ENCODE measurements at places on chromosomes 16 and 17.

GRCh38 chr16:5062051-5062450 lies 3.7 kb downstream of the C16orf89 start:
- DNase-seq: no peak

DNA sequence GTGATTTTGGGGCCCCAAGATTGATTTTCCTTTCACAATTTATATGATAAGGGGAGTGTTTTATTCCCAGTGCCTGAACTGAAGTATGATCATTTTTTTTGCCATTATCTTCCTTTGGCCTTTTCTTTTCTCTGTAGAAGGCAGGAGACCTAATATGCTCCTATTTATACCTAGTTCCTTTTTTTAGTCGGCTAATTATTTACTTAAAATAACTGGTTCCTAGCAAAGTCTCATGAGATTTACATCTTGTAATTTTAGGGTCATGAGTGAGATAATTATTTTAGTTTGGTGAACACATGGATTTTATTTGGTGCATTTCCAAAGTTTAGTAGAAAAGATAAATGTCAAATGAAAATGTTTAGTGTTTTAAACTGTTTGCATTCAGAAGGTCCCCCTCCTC lies 24.8 kb downstream of the SEC14L1 start:
- no peak for DNase-seq

DNA sequence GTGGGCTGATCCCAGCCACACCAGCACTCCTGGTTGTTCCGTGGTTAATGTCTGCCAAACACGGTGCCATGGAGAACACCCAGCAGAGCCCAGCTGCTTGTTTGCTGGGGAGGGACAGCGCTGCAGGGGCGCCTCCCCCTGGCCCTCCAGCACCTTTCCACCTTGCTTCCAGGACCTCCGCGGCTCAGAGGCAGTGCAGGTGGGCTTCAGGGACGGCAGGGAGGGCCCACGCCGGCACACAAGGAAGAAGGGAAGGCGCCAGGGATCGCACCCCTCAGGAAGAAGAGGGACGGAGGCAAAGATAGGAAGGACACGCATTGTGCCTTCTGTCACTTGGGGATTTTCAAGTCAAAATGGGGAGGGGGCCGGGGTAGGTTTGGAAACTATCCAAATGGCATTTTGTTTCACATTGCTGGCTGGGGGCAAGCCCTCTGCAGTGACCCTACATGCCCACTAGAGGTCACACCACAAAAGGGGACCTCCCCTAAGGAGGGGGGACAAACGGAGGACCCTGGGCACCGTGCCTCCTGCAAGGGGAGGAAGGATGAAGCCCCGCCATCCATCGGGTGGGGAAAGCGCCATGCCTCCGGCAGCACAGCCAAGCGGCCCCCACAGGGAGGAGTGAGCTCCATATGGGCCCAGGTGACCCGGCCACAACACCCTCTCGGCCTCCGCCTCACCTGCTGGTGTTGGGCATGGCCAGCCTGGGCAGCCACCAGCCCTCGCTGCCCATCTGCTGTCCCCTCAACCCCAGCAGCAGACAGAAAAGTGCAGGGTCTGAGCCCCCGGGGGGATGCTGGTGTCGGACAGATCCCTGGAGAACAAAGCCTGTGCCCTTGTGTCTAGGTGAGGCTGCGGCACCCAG lies 7.5 kb upstream of the C16orf95 start:
- no peak for DNase-seq

- no peak for DNase-seq
Measured at GRCh38 chr17:72414967-72415853, 294.4 kb downstream of the SOX9 start.

DNA sequence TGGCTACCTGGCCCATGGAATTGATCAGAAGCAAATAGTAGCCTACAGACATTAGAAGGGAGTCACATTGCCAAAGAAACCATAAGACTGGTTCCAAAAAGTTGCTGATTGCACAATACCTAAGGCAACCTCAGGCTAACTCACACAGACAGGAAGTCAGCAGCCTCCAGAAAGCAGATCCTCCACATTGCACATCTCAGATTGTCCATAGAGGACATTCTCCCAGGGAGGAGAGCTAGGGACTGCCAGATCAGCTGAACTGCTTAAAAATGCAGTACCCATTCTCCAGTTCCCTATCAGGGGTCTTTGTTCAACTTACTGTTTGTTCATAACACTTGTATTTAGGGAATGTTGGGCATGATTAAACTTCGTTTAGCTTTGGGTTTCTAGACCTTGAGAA lies 4.2 kb downstream of the CCL3 start:
- DNase-seq: no peak

DNA sequence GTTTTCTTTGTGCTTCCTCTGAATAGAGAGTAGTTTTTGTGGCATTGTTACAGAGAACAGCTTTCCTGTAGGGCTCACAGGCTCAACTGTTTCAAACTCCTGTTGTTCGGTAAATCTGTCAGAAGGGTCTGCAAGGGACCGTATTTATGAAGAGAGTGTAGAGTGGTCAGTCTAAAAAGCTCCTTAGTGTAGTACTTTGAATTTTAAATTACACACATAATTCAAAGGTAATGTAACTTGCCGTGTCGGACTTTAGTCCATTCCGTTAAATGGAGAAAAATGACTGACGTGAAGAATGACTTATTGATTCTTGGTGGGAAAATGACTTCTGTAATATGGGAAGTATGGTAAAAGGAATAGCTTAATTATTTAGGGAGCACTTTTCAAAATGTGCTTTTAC lies 190.9 kb downstream of the WWOX start:
- DNase-seq: no peak

- no peak for DNase-seq
Measured at GRCh38 chr16:66924527-66925321, 611 bp downstream of the RRAD start.

- no peak for DNase-seq
Measured at GRCh38 chr16:65476448-65476955, 354.6 kb upstream of the CDH11 start.

GRCh38 chr17:76527430-76528111 lies 9.9 kb downstream of the CYGB start:
- DNase-seq: no peak

DNA sequence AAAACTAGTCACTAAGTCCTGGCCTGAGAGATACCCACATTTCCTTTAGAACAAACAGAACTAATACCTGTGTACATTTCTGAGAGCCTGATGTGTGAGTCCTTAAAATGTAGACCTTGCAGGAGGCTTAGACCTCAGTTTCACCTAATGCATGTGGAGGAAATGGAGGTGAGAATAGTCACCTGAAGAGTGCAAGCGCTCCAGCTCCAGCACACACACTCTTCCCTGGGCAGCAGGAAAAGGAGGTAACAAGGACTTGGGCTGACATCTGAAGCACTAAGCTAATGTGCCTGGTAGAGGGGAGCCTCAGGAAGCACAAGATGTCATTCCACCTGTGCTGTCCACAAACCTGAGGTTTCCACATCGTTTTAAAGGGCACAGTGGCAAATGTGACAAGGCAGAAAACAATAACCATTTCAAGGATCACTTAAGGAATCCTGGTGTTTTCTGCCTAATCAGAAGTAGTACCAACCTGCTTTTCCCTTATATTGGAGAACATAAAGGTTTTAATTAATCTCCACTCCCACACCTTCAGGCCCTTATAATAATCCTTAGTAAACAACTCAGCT lies 17.2 kb upstream of the RSL1D1 start:
- DNase-seq: no peak

GRCh38 chr17:27986805-27987684 lies 55.4 kb upstream of the NLK start:
- no peak for DNase-seq

DNA sequence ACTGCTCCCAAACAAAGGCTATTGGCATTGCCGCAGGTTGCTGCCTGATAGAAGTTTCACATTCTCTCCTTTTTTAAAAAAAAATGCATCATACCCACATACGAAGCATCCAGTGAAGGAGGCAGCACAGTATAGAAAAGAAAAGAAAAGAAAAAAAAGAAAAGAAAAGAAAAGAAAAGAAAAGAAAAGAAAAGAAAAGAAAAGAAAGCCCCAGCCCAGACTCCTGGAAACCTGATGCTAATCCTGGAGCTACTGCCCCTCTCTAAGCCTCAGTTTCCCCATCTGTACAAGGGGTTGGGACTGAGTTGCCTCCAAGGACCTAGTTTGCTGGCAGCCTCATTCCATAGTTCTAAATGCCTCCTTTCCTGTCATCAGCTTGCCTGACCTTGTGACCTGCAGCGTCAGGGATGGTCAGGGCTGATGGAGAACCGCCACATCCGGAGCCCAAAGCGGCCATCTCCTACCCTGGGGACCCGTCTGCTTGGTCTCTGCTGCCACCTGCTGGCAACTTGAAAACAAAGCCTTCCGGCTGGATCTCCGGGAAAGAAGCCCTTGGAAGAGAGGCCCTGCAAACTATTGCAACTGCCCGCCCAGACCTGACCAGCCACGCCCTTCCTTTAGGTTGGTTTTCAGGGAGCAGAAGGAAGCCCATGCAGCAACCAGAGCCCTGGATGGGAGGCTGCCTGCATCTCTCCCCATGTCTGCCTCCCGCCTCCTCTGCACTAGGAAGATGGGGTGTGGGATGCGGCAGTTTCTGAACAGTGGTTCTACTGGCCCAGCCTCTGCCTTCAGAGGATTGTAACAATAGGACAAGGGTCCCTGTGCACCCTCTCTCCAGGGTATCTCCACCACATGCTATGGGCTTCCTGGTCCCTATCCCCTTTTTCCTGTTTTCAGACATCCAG lies 13.0 kb downstream of the AIPL1 start:
- peak; percentile 14 for DNase-seq

GRCh38 chr17:43591779-43592562 lies 45.8 kb upstream of the ETV4 start:
- DNase-seq: no peak
